ENCODE measurements at places on chromosomes 11 and 22. TPM values are rescaled to one million over a fixed set of nuclear protein-coding genes. Genes with fewer than 3 reads are reported as not detected.

OSM gene
- 5.9 TPM for total RNA-seq

MEI1 gene
- 83.4 TPM for total RNA-seq

GGTLC2 gene
- not detected for total RNA-seq

GRCh38 chr11:86570451-86570850 lies 102.0 kb downstream of the ME3 start:
- no peak for DNase-seq

- DNase-seq, result no peak
These were observed 79.8 kb upstream of the NCAM1 start for GRCh38 chr11:112881461-112881860.

DNA sequence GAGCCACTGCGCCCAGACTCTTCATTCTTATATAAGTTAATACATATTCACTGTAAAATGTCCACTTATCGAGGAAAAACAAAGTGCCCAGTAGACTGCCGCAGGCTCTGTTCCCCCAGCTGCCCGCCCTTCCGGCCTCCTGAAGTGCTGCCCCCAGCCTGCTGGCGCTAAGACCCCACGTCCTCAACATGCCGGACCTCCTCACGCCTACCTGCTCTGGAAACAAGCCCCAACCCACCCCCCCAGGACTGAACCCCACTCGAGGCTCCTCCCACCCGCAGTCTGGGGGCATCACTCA lies 1.1 kb downstream of the GATD1 start:
- no peak for DNase-seq

- no peak for DNase-seq
These were observed 7.7 kb upstream of the DLAT start for GRCh38 chr11:112017538-112017937.

DNA sequence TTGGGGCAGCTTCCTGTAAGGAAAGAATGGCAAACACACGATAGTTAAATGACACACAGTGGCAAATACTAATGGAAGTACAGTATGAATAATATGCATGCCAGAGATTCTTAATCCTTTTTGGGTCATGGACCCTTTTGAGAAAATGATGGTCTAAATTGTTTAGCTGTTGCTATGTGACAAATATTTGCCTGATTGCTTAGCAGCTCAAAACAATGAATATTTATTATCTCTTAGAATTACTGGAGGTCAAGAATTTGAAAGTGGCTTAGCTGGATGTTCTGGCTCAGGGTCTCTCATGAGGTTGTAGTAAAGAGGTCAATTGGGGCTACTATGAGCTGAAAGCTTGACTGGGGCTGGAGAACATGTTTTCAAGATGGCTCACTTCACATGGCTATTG lies 69.7 kb downstream of the FANCF start:
- DNase-seq, result no peak

GRCh38 chr11:117273550-117274289 lies 17.4 kb upstream of the BACE1-AS start:
- DNase-seq, result no peak

DNA sequence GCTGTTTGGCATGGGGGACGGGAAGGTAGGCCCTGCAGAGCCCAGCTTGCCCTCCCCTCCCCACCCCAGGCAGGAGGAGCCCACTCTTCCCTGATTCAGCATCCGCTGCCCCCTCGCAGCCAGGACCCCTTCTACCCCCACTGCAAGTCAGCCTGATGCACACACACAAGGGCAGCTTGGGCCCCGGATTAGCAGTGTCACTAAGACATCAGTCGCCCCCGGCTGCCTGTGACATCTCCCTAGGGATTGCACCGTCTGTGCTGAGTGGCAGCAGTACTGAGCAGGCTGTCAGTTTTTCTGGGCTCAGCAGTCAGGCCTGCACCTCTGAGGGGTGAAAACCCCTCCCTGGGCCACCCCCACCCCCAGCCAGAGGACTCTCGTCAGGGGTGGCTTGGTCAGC lies 30.4 kb upstream of the SYT7 start:
- DNase-seq, result no peak

- peak; percentile 36 for DNase-seq
These were observed 4.1 kb upstream of the TBX1 start for GRCh38 chr22:19756288-19757128.

GRCh38 chr11:64339754-64340408 lies at the start of gene CCDC88B:
Gene CCDC88B, plus strand, starts transcription at chr11:64340204. Its CDS starts 63 bp downstream, at chr11:64340267.
- peak; percentile 91 for DNase-seq
